Fibroblast of the aortic adventitia (primary cell): ENCODE measurements at places on chromosomes 5 and 9. TPM values are rescaled to one million over a fixed set of nuclear protein-coding genes. Genes with fewer than 3 reads are reported as not detected.
A peak's percentile ranks its signal among the peaks of the same experiment; 100 is the strongest.

- DNase-seq: peak; percentile 16
These were observed 188.6 kb downstream of the FSTL4 start for GRCh38 chr5:133423618-133424282.

DNA sequence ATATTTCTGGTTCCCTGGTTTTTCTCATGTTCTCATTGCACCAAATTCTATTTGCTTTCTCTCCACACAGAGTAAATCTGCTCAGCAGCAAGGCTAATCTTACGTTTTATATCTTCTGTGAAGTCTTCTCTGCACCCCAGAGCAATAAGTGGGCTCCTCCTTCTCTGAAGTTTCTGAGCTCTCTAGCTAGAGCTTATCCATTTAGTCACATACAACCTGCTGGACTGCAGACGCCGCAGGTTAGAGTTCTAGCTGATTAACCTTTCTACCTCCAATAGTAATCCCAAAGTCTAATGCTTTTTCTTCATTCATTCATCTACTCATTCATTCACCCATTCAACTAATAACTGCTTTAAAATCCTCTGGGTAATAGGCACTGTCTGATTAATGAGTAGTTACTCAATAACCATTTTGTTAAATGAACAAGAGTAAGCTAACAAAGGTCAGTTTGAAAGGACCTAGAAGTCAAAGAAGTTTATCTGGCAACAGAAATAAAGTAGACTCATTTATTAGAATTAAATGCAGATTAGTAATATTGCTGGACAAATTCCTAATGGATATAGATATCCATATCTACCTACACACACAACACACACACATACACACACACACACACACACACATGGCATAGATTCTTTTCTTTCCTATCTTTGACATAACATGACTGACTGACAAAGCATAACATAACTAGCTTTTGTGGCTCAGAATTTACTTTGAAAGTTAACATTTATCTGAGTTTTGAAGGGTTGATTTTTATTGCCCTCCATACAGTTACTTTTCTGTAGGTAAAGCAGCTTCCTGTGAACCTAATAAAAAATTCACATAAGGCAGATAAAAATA, 984.6 kb upstream of the SEMA6A start:
- DNase-seq: no peak

- DNase-seq: no peak
These were observed 13.8 kb downstream of the HNRNPK start for GRCh38 chr9:83966209-83966582.

- no peak for DNase-seq
These were observed 40.0 kb downstream of the GPR21 start for GRCh38 chr9:123073441-123073840.

DNA sequence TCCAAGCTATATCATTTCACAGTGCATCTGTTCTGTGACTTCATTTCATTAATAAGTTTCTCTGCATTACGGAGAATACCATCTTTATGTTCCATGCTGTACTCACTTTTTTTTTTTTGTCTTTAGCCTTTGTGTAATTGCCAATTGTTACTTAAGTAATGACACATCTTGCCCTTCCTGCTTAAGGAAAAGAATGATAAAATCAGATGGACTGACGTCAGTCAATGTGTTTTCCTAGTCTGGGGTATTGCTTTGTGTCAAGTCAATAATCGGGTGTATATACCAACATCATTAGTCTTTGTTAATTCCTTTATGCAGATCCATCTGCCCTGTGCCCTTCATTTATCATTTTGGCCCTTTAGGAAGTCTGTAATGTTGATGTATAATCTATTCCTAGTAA, 133.5 kb downstream of the CD180 start:
- no peak for DNase-seq

DNA sequence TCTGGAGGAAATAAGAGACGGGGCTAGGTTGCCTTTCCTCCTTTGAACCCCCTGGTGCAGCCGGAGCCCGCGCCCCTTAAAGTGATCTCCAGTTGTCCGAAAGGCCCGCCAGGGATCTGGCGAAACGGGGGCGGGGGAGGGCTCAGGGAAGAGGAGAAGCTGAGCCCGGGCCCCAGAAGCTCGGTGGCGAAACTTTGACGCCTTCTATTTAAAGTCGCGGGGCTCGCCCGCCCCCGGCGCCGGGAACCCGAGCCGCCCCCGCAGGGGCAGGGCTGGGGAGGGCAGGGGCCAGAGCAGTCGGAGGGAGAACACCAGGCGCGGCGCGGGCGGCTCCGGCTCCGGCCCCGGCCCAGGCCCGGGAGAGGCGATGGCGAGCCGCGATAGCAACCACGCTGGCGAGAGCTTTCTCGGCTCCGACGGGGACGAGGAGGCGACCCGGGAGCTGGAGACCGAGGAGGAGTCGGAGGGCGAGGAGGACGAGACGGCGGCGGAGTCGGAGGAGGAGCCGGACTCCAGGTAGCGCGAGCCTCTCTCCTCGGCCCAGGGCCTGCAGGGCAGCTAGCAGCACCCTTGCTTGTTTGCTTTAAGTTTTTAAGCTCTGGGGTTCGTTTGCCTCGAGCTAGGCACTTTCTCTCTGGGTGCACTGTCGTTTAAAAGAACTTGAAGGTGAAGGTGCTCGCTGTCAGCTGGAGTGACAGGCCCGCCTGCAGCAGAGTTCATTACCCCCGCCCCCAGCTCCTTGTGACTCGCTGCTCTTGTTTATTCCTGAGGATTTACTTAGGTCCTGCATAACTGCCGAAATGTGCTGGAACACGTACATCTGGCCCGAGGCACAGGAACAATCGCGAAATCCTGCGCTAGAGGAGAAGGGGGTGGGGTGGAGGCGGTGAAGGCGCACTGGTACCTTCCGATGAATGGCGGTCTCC, at the start of gene CMYA5:
Gene CMYA5, plus strand, starts transcription at position 296 of the 926 bp plus-strand sequence. Its CDS starts 72 bp downstream, at position 368.
- no peak for DNase-seq

- peak; percentile 28 for DNase-seq
These were observed 29.3 kb downstream of the CDHR2 start for GRCh38 chr5:176578391-176578808.

- DNase-seq: no peak
These were observed at the start of gene PCDHAC1 for GRCh38 chr5:140925806-140926442. TSS of gene PCDHAC1 (plus strand) at chr5:140926299. CDS start at chr5:140926893, 594 bp downstream.

DNA sequence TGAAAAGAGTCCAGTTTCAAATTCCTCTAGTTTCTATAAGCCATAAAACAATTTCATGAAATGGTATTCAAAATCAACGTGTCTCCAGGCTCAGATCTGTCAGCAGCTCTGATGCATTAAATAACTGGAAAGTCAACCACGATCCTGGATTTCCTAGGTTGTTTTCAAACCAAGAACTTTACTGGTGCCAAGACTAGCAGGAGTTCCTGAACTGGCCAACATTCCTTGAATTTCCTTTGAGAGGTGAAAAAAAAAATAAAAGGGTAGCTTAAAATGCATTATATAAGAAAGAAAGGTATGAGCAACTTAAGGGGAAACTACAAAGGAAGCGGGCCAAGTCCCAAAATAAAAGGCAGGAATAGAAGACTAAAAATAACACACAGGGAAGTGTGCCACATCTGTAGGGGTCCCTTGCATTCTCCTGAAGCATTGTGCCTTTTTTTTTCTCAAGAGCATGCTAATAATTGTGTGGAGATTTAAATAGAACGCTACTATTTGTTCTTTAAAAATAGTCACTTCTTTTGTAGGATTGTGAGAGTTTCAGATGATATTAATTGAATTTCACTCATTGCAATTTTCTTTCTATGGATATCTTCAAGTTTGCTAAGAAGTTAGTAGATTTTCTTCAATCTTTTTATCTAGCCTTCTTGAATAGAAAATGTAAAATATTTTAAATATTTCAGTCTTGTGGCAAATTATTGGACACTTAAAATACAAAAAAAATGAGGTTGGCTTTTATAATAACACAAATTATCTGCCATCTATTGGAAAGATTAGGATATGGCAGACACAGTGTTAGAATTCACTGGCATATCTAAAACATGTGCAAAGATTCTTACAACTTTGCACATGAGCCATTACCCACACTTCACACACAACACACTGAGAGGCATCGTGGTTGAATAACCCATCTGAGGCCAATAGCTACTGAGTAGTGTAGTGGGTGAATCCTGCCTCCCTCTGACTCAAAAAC, 15.3 kb downstream of the ESM1 start:
- peak; percentile 65 for DNase-seq

- DNase-seq: no peak
These were observed 19.8 kb upstream of the PAX5 start for GRCh38 chr9:37053684-37054362.

Gene SIT1
- 0.18 and 1.6 TPM in 2 replicates for total RNA-seq

Gene BTNL8
- not detected in 2 replicates for total RNA-seq

Gene DNAI1
- total RNA-seq: 1.1 TPM in 1 of 2 replicates, not detected in the other

Gene CD274
- total RNA-seq: 0.33 and 1.1 TPM in 2 replicates

Gene PRDM12
- total RNA-seq: not detected in 2 replicates

Gene TAS2R1
- not detected in 2 replicates for total RNA-seq

Gene MED22
- 17.7 and 19.7 TPM in 2 replicates for total RNA-seq

Gene SCGB3A2
- total RNA-seq: not detected in 2 replicates

Gene ZFP62
- total RNA-seq: 14.7 and 19.4 TPM in 2 replicates

Gene FYB1
- total RNA-seq: 0.08 and 0.54 TPM in 2 replicates
